ENCODE measurements at places on chromosomes 4 and X.

GRCh38 chr4:26719954-26720552, 136.2 kb downstream of the TBC1D19 start:
- peak; percentile 25 for DNase-seq

- no peak for DNase-seq
Measured at GRCh38 chr4:100076753-100077152, 113.5 kb downstream of the DDIT4L start.

GRCh38 chrX:125778261-125778660, 387.8 kb downstream of the DCAF12L2 start:
- DNase-seq, result no peak

GRCh38 chr4:7572894-7573293, 138.2 kb upstream of the PSAPL1 start:
- no peak for DNase-seq

GRCh38 chr4:140256335-140256734, 102.4 kb upstream of the MAML3 start:
- peak; percentile 73 for DNase-seq

- peak; percentile 15 for DNase-seq
Measured at GRCh38 chrX:76796311-76796710, 368.8 kb downstream of the MAGEE1 start.

- no peak for DNase-seq
Measured at GRCh38 chr4:6227412-6228157, 27.2 kb upstream of the JAKMIP1 start.

GRCh38 chr4:139901531-139902320, 236.1 kb downstream of the MGST2 start:
- DNase-seq, result peak; percentile 18

GRCh38 chr4:119471259-119471658, 149.3 kb upstream of the FABP2 start:
- no peak for DNase-seq

DNA sequence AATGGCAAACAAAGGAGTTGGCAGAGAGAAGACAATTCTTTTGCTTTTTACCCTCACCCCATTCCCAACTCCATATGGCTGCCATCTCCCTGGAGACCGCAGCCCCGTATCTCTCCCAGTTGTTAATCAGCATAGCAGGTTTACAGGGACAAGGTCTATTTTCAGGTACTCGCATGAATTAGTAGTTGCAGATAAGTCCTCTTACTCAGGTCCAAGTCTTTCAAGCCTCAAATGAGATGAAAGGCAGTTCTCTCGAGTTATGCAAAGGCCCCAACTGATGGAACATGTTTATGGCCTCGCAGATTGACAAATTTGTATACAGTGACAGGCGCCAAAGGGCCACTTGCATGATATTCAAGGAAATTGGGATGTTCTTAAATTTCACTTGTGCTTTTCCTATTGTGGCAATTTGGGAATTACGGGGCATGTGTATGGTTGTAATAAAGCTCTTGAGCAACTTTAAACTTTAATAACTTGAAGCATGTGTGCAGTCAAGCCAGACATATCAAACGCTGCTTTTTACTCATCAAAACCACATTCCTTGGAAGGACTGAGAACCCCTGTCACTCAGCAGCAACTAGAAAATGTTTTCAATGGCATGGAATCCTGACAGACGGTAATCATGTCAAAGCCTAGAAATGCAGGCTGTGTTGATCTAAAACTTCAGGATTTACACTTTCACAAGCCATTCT, 45.1 kb downstream of the KDR start:
- DNase-seq, result no peak

DNA sequence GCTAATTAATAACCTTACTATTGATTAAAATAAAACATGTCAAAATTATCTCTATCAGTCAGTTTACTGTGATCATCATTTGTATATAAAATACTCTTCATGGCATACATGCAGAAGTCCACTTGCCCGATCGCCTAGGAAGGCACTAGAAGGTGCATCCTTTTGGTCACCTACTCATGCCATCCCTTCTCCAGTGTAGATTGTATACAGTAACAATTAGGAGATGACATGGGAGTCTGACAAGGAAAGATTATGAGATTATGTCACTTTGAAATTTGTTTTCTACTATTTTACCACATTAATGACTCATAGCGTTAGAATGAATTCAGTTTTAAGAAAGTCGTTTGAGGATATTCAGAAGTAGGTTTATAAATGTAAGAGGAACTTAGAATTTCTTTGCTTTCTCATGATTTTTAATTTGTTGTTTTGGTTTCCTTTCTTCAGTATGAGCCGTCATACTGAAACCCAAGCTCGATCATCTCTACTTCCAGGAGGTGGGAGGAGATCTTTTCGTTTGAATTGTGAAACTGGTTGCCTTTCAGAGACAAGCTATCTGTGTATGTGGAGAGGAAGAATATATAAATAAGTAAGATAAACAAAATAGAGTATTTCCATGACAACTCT, 51.1 kb upstream of the UNC5C start:
- no peak for DNase-seq

GRCh38 chr4:57373991-57374390, 263.8 kb upstream of the IGFBP7 start:
- no peak for DNase-seq

GRCh38 chrX:11609109-11609508, 56.6 kb downstream of the ARHGAP6 start:
- no peak for DNase-seq

DNA sequence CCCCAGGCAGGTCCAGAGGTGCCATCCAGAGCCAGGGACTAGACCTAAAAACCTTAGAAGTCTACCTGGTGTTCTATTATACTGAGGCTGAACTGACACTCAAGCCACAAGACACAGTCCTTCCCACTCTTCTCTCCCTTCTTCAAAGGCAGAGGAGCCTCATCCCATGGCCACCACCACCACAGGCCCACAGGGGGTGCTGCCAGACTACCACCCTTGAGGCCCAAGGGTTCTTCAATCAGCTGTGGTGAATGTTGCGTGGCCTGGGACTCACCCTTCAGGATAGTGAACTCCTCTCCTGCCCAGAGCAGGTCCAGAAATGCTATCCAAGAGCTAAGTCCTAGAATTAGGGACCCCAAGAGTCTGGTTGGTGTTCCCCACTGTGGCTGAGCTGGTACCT, 17.5 kb upstream of the RFC1 start:
- DNase-seq, result no peak

DNA sequence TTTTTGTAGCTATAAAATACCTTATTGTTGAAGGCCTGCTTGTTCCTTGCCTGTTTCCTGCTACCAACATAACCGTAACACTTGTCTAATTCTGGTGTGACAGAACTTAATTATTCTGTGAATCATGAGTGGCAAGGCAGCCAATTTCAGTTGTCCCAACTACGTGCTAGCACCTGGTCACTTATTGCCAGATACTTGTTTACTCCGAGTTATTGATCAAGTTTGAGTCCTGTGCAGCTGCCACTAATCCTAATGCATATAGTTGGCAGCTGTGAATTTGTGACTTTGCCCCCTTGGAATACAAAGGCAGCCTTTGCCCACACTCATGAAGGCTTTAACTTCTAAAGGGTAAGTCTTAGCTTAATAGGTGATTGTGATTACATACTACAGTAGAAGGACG, 7.8 kb upstream of the RNF128 start:
- no peak for DNase-seq

GRCh38 chr4:23614284-23614892, 275.5 kb downstream of the PPARGC1A start:
- peak; percentile 51 for DNase-seq

GRCh38 chrX:1462110-1462509, 9.4 kb upstream of the ASMTL start:
- no peak for DNase-seq

DNA sequence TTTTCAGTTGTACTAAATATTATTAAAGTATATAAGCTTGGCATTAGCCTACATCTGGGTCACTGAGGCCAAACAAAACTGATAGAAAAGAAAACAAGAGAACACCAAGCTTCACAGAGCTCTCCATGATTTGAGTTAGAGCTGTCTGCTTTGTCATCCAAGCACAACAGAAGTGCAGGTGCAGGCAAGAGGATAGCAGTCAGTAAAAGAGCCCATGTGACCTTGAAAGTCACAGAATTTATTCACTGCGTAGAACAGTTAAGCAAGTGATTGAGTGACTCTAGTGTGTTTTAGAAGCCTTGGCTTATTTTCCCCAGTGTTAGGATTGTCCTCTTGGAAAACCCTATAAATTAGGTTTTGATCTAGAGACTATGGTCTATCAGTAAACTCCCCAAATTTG, 49.4 kb upstream of the PRDM5 start:
- no peak for DNase-seq

DNA sequence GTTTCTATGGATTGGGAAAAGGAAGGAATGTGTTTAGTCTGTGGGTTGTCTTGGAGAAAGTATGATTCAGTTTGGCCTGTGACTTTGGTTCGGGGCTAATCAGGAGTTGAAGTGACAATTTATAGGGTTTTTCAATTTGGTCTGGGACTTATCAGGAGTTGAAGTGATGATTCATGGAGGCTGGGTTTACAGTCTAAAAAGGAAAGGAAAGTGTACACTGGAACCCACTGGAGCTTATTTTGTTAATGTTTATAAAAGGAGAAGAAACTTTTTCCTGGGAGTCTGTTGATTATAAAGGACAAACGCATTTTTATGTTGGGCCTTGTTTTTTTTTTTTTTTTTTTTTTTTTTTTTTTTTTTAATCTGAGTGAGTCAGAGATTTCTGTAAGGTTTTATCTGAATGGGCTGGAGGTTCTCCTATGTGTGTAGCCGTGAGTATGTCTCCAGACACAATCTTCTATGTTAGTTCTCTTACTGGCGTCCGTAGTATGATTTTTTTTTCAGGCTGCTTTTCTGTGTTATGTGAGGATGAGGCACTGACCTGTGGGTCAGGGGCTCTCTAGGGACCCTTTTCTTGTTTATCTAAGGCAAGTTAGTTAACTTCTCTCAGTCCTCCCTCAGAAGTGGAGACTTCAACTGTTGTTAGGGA, 33.0 kb upstream of the RAB9B start:
- DNase-seq, result no peak

DNA sequence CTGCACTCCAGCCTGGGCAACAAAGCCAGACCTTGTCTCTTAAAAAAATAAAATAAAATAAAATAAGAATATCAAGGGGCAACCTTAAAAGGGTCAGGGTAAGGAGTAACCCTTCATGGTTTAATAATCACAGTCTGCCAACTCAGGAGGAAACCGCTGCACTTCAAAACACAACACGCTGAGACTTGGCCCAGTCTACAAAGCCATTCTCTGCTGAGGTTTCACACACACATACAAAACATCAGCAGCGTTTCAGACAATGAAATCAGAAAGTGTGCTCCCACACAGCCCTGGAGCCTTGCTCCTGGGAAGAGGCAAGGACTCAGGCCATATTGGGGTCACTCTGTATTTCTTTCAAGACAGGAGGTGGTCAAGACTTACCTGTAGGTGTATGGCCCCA, 18.3 kb downstream of the SCARB2 start:
- DNase-seq, result no peak

DNA sequence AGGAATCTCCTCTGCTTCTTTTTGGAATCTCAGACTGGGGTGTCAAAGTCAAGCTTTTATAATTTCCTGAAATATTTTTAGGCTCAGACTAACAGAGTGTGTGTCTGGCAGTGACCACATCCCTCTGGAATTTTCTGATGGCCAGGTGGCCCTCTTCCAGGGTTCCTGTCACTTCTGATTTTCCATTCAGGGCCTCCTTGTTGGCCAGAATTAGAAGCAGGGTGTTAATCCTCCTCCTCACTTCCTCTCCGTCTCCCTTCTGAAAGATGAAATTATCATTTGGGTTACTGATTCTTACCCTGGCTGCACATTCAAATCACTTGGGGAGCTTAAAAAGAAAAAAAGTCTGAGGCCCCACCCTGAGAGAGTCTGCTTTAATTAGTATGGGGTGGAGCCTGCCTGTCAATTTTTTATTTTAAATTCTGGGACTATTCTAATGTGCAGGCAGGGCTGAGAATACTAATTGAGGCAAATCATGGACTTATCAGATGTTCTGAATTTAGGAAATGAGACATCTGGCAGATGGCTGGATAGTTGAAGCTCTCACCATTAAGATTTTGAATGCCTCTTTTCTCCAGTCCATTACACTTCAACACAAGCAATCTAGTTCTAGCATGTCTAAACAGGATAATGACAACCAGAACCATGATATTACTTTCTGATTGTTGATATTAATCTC, 43.2 kb downstream of the HAND2 start:
- DNase-seq, result no peak

- DNase-seq, result peak; percentile 14
Measured at GRCh38 chrX:101357166-101357795, 8.7 kb upstream of the TIMM8A start.

GRCh38 chrX:13778916-13779315, 38.0 kb downstream of the GPM6B start:
- DNase-seq, result no peak

DNA sequence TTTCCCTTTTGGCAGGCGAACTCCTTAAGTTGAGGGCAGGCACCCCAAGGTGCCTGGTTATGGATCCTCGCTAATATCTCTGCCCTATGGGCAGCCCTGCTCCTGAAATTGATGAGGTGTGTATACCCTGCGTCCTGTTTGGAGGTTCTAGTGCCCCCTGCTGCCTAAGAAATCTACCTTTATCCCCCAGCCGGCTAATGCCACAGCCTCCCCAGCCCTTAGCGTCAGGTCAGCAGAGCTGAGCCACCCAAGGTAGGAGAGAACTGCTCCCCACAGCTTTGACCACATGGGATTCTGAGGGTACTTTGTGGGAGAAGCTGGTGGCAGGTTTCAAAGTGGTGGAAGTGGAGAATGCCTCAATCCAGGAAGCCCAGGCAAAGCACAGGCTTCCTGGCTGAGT, 50.8 kb downstream of the ANAPC4 start:
- DNase-seq, result no peak

DNA sequence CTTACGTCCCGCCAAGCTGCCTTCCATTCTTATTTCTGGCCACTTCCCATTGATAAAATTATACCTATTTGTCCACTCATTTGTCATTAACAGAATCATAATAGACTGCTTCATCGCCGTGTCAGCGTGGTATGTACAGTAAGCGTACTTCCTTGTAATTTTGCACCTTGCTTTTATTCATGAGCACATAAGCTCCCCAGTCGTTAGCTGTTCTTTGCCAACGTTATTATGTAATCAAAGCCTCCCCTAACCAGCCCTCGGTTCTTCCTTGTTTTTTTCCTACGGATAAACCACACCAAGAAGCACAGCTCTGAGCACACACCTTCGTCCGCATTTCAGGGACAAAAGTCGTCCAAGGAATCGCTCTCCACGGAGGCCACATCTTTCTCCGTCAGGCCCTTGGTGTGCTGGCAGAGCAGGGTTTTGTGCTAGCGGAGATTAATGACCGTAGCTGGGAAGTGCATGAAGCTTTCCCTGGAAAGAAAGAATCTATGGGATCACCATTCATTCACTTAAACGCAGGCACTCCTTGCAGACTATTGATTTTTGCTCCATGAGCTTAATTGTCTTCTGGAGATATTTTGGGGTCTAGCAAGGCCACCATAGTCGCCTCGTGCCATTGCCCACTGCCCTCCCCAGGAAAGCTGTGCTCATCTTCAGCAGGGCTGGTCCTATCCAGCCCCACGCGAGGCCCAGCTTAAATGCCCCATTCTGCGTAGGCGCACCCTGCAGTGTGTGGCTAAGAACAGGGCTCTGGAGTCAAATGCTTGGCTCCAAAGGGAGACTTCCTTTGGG, 200.9 kb upstream of the PSAPL1 start:
- DNase-seq, result no peak

All from NCI-H460 (cell line).